Left kidney (tissue), 8 donors: ENCODE measurements at places on chromosomes 7 and 10.
A peak's percentile ranks its signal among the peaks of the same experiment; 100 is the strongest.

GRCh38 chr7:134587750-134588149, 38.8 kb downstream of the AKR1B15 start:
- DNase-seq: no peak

DNA sequence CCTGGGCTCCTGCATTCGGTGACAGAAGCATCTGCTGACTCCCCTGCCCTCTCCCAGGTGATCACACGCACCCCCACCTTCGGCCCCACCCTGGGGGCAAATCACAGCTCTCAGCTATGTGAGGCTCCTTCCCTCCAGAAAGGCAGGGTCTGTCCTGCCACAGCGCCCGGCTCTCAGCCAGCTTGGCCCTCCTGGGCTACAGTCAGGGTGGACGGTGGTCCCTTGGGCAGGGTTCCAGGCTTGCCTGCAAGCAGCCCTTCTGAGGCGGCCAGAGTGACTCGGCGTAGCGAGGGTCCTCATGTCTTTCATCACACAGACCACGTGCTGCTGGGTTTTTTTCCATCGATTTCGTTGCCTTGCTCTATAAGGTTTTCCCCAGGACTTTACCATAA, 53.6 kb upstream of the EBF3 start:
- no peak for DNase-seq

DNA sequence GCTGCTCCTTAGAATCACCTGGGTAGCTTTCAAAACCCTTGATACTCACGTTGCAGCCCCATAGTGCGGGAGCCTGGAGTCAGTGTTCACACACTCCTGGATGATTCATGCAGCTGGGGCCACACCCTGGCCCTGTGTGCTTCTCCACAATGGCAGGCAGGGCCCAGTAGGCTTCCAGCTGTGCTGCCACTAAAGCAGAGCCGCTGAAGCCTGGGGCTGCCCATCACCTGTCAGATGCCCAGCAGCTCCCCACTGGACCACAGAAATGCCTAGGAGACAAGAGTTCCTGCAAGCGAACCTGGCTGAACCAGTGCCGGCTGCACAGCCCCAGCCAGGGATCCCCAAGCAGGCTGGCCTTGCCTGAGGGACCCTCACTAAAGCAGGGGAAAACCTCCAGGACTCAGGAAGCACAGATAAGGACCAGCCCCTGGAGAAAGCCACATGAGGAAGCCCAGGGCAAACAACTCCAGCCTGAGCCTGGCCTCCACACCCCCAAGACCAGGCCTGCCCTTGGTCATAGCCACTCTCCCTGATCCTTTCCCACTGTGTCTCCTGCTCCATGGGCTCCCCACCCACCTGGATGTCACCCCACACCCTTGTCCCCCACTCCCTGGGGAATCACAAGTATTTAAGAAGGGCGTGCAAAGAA, 111.9 kb downstream of the GRID1 start:
- DNase-seq: no peak

DNA sequence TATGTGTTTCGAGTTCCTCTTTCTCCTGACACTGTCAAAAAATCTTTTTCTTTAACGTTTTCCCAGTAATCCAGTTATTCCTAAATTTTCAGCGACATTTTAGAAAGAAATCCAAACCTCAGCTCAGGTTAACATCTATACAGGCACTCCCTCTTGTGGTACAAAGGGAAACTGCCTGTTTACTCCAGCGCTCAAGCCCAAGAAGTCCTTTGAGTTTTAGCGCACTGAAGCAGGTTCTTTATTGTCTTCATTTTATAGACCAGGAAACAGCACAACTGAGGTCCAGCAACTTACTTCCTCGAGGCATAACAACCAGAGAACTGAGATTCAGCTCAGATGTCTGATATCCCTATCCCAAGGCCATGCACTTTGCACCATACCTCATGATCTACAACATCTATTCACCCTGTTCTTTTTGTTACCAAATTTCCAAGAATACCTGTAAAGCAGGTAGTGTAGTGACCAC, 287.2 kb upstream of the MKLN1 start:
- DNase-seq: peak; percentile 64

DNA sequence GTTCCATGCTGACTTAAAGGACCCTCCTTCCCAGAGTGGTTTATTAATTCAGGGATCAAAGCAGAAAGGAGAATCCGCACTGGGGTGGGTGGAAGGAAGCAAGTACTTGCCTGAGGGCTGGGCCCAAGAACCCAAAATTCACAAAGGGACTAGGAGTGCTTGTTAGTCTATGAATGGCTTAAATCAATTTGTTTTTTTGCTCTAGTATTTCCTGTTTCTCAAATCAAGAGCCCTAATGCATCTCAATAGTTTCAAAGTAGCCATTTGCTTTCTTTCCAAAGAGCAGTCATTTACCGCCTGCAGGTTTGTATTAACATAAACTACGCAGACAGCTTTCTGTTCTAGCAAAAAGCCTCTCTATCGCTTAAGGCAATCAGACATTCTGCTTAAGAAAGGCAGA, 44.2 kb upstream of the SLC35G1 start:
- DNase-seq: no peak

GRCh38 chr10:33441561-33441960, 107.1 kb upstream of the NRP1 start:
- no peak for DNase-seq

DNA sequence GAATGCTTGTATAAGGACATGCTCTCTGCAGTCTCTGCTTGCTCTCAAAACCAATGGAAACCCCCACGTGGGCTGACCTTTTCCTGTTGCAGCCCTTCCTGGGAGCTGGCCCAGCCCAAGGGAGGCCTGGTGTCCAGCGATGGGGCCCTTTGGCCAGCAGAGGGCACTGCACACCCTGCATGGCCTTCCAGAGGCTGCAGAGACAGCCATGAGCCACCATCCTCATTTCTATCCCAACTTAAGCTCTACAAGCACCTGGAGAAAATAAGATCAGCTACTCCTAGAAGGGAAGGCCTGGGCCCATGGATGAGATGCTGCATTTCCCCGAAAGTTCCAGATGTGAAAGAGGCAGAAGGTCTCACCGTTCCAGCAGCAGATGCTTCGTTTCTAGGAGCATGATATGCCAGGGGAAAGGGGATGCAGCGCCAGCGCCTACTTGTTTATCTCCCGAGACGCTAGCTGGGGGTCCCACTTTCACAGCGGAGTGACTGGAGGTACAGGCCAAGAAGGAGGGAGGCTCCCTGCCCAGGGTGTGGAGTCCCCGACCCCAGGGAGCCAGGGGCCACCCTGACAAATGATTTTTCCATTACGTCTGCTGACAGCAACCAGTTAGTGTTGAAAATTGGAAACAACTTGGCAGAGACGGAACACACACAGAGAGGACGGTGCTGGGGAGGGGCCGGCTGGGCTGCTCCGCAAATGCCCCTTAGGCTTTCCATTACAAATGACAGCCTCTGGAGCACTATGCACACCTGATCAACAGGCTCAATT, 106.4 kb downstream of the ZRANB1 start:
- peak; percentile 84 for DNase-seq

GRCh38 chr10:17756557-17757217, 4.7 kb downstream of the TMEM236 start:
- no peak for DNase-seq

DNA sequence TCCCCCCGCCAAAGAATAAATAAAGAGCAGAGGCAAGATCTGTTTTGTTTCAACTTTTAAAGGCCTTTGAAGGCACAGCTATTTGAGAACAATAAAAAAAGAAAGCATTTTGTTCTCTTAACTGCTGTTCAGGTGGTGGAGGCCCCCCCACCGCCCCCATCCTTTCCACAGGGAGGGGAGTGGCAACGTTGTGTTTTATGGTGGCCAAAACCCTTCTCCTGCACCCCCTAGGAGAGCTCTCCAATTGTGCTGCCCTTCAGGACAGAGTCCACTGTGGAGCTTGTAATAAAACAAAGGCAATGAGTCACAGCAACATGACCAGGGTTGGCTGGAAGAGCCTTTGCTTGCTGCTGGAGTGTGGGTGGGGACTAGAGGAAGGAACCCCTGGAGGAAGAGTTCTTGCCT, 987.9 kb downstream of the KCNMA1 start:
- no peak for DNase-seq

GRCh38 chr10:79385392-79385795, 38.1 kb downstream of the PPIF start:
- DNase-seq: no peak

DNA sequence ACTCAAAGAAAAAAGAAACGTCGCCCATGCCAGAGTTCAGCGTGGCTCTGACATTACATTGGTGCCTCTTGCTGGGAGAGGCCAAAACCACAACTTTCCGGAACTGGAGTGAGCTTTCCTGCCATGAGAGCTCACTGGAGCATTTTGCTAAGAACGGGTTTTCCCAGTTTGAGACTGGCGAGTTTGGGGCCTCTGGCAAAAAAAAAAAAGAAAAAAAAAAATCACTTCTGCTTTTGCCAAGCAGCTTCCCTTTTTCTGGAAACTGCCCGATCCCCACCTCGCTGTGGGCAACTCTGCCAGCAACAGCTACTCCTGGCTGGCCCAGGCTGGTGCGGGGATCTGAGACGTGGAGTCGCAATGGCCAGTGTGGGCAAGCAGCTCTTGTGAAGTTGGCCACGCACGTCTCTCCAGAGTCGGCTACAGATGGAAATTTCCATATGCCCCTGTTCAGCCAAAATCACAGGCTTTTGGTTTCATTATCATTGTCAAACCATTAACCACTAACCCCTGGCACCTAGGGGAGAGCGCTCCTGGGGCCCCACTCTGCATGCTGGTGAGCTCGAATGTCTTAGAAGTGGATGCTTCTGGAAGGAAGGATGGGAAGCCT, 25.7 kb downstream of the PRKAG2 start:
- peak; percentile 27 for DNase-seq

DNA sequence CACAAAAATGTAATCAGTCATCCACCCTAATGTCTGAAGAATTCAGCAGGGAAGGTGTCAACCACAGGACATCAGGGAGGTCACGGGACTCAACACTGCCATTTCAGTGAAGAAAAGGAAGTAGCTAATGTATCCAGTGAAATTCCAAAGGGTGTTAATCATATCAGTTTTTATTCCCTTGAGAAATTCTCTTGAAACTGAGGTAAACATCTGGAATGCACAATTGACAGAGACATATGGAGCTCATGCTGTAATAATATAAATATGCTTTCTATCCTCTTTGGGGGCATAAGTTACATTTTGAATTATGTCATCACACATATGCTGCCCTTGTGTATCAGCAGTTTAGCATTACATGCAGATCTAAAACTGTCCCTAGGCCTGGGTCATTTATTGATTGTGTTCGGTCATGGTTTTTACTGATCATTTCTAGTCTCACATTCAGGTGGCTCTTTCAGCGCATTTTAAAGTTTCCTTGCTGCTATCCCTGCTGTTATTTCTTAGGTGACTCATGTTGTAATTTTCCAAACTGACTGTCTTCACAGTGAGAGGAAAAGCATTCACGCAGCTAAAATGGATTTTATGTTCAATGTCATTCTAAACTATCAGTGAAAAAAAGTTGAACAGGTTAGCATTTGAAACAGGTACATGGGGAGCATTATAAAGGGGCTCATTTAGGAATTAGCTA, 273.9 kb downstream of the TSPAN12 start:
- DNase-seq: no peak

- DNase-seq: no peak
These were observed 1091.8 kb downstream of the LRMDA start for GRCh38 chr10:76523246-76523645.

- DNase-seq: no peak
These were observed 180.9 kb downstream of the ZNF438 start for GRCh38 chr10:30850776-30851175.

GRCh38 chr7:158328376-158329013, 259.1 kb downstream of the PTPRN2 start:
- DNase-seq: no peak

- DNase-seq: no peak
These were observed 852.3 kb upstream of the CELF2 start for GRCh38 chr10:10165415-10165814.

- no peak for DNase-seq
These were observed 1.1 kb downstream of the ANKRD2 start for GRCh38 chr10:97573672-97574071.

DNA sequence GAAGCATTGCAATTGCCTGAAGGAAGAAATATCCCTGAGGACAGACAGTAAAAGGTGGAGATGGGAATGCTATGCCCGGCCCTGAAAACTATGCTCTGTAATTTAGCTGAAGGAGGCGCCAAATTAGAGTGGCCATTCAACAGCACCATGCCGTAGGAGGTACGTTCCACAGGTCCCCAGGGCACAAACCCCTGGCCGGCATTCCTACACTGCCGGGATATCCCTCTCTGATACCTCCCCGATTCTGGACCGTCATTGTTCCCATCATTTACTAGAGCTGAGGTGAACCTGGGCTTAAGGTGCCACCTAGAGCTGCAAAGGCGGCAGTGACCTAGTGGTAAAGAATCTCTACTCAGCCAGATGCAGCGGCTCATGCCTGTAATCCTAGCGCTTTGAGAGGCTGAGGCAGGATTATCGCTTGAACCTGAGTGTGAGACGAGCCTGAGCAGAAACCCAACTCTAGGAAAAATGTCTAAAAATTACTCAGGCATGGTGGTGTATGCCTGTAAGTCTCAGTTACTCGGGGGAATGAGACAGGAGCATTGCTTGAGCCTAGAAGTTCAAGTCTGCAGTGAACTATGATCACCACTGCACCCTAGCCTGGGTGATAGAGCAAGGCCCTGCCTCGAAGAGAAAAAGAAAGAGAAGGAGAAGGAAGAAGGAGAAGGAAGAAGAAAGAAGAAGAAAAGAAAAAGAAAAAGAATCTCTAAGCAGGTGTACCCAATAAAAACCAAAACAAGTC, 53.0 kb upstream of the TNKS2 start:
- DNase-seq: peak; percentile 10

DNA sequence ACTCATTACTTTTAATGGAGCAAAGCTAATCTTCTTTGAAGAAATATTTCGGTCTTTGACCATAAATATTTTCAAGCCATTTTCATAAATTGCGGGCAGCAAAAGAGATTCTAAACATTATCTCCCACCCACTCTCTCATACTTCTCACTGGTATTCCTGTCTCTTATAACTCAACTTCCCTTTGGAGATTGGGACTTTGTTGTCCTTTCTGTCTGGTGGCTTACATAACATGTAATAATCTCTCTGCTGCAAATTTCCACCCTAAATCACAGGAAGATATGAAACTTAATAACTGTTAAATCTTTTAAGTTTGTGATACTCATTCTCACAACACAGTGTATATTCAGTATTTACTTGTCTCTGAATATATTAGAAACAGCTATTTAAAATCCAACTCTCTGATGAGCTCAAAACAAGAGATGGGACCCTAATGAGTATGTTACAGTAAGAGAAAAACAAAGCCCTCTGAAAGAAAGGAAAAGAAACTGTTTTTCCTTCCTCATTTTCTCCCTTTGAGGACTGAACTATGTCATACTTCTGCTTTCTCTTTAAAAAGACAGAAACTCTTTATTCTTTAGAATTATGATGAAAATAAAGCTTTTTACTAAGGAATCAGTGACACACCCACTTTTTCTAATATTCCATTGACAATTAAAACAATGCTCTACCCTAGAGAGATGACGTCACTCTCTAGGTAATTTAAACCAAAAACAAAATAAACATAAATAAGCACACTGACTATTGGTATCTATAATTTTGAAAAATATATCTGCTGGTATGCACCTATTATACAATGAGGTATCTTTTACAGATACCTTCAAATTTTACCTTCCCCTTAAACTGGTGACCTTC, 14.7 kb downstream of the CALCR start:
- DNase-seq: no peak

DNA sequence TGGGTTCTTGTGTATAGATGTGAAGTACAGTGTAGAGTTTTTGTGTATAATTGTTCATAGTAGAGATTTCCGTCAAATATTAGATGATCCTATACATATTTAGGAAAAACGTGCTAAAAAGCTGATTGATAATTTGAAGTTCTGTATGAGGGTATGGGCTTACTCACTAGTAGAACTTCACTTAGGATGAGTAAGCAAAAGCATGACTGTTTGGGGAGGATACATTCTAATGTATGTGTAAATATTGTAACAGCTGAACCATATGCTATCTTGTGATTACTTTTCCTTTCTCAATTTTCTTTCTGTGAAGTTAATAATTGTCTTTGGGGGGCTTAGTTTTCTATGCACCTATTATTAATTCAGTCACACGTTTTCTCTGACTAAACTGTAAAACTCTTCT, 53.2 kb upstream of the PDK4 start:
- no peak for DNase-seq
